Esophagus squamous epithelium (tissue), 5 donors: ENCODE measurements at places on chromosomes 2 and 18.

- no peak for DNase-seq
These were observed 6.9 kb upstream of the RALB start for GRCh38 chr2:120245520-120246332.

DNA sequence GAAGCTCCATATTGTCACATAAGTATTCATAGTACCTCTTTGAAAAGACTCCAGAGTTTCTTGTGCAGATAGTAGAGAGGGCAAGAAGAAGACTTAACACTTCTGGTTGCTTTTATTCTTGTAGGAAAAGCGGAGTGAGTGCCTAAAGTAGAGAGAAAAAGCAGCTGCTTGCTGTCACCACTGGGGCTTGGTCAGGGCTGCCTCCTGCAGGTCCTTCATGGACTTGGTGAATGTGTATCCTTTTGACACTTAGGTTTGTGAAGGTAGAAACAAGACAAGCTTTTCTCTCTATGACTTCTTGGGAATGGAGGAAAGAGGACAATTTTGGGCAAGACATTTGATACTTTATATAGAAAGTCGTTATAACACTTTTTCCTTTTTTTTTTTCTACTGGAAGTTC, 312.8 kb upstream of the FANCL start:
- no peak for DNase-seq

DNA sequence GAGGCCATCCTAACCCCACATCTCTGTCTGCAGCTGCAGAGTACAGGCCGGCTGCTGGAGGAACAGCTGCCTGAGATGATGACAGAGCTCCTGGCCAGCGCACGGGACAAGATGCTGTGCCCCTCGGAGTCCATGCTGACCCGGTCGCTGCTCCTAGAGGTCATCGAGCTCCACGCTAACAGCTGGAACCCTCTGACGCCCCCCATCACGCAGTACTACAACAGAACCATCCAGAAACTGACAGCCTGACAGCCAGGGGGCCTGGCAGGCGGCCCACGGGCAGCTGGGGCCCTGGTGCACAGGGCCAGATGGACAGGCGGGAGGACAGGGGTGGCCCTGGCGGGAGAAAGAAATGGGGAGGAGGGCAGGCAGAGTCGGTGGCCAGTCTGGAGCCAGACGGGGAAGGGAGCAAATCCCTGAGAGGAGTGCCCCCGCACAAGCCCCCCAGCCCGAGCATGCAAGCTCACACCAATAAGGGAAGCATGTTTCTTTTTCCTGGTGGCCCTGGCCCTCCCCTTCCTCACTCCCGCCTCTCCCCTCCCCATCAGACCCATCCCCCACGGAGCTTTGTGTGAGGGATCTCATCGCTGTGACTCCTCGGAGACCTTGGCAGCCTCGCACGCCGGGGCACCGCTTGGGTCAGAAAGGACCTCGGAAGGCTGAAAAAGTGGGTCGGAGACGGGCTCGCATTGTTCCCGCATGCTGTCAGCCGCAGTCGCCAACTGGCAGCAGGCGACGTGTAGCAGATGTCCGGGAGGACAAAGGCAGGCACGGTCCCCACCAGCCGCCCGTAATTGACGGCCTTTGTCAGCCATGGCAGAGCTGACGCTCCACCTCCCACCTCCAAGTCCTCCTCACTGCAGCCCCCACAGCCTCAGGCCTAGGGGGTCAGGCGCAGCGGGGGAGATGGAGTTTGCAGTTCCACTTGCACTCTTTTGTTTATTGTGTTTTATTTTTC, 91.2 kb downstream of the SMAD7 start:
- DNase-seq = no peak

DNA sequence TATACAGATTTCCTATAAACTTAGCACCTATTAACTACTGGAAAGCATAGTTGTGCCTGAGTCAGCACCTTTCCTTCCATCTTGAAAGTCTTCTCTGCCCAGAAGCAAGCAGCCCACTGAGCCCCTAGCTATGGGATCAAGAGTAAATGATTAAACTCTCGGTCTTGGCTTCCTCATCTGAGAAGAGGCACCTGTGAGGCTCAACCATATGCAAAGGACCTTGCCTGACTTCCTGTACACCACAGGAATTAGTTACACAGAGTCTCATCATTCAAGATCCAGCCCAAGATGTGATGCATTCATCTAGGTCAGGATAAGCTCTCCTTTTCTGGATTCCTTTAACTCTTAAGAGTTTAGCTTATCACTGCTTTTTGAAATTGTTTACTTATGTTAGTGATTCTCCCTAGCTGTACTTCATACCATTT, 96.0 kb downstream of the CDH2 start:
- no peak for DNase-seq

DNA sequence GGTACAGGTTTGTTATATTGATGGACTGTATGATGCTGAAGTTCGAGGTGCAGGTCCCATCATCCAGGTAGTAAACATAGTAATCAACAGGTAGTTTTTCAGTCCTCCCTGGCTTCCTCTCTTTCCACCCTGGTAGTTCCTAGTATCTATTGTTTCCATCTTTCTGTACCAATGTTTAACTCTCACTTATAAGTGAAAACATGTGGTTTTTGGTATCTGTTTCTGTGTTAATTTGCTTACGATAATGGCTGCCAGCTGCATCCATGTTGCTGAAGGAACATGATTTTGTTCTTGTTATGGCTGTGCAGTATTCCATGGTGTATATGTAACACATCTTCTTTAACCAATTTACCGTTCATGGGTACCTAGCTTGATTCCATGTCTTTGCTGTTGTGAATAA, 69.6 kb upstream of the LRRTM1 start:
- no peak for DNase-seq

DNA sequence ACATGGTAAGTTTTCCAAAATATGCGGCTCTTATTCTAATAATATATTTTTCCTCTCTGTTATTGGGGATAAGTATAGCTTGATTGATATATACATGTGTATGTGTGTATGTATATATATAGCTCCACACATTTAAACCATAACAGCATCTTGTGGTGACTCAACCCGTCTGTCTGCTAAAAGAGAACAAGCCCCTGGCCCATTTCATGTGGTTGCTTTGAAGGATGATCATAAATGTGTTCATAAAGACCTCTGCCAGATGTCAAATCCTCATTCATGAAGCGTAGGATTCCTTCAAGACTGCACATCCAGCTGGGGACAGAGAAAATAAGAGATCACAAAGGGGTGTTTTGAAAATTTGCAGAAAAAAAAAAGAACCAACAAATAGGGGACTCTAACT, 79.3 kb downstream of the RHOB start:
- DNase-seq = no peak

GRCh38 chr2:54271843-54272627, 16.0 kb upstream of the TSPYL6 start:
- no peak for DNase-seq

DNA sequence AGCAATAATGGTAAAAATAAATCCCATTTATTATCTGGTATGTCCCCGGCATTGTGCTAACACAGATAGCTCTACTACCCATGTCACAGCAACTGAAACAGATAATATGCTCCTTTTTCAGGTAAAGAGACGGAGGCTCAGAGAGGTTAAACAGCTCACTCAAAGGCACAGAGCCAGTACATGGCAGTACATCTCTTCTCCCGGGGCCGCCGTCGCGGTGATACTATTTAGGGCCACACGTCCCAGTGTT, 693 bp upstream of the PDK1 start:
- no peak for DNase-seq

- no peak for DNase-seq
These were observed 1.5 kb downstream of the RND3 start for GRCh38 chr2:150485871-150486538.

GRCh38 chr18:12843420-12844350, 40.4 kb downstream of the PTPN2 start:
- DNase-seq = no peak

DNA sequence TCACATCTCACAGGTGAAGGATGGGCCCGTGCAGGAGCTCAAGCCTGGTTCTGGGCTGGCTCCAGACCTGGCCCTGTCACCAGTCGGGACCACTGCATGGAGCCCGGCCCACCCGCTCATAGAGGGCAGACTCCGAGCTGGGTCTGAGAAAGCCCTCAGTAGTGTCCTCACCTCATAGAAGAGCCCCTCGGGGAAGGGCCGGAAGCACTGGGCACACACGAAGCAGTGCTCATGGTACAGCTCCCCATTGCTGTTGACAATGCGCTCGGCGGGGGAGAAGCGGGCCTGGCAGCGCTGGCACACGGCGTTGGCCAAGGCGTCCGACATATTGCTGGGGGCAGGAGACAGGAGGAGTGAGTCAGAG, 11.3 kb downstream of the GPR17 start:
- DNase-seq = no peak

DNA sequence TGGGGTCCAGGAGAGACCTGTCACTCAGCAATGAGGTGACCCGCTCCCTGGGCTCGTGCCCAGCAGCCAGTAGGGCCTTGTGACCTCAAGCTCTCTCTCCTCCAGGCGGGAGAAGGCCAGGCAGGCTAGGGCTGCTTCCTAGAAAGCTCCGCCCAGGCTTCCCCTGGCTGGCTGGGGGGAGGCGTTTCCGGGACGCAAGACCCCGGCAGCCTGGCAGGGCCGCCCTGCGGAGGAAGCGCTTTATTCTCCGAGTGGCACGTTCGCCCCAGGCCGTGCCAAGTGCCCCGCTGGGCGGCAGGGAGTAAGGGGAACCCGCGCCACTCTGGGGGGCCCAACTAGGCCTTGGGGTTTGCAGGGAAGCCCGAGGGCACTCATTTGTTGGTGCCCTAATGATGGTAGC, 21.2 kb upstream of the EPAS1 start:
- no peak for DNase-seq

DNA sequence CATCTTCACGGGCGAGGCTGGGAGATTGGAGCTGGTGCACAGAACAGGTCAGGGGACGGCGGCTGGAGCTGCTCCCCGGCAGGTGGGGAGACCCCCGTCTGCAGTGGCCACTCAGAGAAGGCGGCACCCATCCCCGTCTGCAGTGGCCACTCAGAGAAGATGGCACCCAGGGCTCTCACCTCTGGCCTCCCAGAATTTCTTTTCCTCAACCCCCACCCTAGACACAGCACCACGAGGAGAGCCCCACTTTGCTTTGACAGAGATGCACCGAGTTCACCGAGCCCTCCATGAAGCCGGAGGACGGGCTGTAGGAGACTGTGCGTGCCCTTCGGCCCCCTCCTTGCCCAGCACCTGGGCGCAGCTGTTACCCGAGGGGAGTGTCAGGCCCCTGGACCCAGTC, 201.6 kb upstream of the SALL3 start:
- DNase-seq = no peak

DNA sequence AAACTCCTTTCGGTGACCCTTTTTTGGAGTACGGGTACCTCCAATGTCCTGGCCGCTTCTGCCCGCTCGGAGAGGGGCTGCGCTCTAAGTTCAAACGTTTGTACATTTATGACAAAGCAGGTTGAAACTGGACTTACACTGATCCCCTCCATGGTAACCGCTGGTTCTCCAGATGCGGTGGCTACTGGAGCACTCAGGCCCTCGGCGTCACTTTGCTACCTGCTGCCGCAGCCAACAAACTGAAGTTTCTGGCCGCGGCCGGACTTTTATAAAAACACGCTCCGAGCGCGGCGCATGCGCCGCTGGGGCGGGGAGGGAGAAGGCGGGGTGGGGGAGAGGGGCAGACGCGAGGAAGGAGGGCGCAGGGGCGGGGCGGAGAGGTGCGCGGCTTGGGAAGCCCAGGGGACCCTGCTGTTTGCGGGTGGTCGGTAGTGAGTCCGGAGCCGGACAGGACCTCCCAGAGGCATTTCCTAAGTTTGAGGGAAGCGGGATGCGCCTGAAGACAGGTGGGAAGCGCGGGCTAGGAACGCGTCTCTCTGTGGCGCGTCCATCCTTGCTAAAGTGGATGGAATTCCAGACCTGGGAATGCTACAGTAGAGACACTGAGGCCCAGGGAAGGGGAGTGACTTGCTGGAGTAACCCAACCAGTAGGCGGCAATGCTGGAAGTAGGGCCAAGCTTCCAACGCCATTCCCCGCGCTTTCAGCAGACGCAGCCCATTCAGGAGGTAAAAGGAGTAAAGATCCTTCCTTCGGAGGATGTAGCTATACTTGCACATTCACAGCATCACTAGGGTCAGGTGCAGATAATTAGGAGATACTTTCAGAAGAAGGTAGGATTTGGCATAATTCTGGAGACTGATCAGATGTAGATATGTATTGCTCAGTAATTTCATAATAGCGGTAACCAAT, at the start of gene CXCR4:
Gene CXCR4, minus strand, starts transcription at position 241 of the 910 bp plus-strand sequence. Its CDS starts 89 bp downstream, at position 152.
- peak; percentile 54 for DNase-seq

GRCh38 chr2:165825041-165825440, 31.0 kb upstream of the GALNT3 start:
- DNase-seq = no peak

DNA sequence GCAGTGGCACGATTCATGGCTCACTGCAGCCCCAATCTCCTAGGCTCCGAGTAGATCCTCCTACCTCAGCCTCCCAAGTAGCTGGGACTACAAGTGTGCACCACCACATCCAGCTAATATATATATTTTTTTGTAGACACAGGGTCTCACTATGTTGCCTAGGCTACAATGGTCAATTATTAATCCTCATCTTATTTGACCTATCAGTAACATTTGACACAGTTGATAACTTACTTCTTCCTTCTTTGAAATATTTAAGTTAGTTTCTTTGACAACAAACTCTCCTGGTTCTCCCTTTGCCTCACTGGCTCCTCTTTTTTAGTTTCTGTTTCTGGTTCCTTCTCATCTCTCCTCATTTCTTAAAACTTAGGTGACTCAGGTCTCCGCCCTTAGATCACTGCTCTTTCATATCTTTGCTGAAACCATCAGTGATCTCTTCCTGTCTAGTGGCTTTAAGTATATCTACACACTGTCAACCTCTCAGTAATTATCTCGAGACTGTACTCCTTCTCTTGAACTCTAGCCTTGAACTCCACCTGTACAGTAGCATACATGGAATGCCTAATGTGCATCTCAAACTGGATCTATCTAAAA, 11.5 kb downstream of the PGAP1 start:
- no peak for DNase-seq

DNA sequence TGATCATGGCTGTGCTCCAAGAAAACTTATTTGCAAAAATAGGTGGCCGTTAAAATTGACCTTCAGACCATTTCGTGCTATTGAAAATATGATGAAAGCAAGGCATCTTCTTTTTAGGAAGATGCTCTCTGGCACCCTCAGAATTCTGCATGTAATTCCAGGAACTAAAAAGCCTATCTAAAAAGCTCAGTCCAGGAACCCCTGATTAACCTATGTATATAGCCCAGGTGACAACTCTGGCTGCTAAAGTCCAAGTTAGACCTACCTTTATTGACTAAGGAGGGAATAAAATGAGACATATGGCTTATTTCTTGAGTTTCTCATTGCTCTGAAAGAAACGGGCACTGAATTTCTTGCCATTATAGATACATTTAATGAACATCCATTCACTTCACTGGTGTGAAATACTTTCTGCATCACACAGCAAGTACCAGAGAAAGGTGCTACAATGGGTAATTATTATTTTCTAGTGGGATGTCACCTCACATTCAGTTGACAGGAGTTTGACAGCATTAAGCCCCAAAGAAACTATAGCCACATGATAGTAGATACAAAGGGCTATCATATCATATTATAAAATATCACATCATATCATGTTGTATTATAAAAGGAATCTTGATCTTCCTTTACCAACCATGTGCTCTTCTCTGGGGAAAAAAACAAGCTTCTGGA, 83.8 kb downstream of the EPHA4 start:
- no peak for DNase-seq
